ENCODE measurements at places on chromosomes 7 and 10.

GRCh38 chr10:78568620-78569019 is 500.1 kb upstream of the ZMIZ1 start:
- no peak for DNase-seq

DNA sequence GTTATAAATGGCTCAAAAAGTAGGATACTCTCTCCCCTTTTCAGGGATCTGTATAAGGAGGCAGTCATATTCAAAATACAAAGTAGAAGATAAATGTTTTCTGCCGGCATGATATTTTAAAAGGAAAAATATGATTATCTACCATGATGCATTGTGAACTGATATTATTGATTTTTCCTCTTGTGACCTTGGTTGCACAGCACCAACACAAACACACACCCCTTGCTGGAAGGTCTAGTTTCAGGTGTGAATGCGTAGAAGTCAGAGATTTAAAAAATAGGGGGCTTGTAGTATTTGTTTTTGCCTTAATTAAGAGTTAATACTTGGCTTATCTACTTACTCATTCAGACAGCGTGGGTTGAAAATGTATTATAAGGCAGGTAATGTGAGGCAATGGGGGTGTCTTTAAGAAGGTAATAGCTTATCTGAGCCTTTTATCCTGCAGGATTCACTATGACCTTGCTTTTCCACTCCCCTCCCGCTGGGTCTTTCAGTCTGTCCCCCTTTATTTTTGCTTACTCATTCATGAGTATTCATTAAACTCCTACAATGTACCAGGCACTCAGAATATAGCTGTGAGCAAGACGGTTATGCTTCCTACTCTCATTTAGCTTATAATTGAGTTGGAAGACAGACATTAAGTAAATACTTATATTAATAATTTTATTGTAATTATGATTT is 390.6 kb downstream of the SDK1 start:
- no peak for DNase-seq

DNA sequence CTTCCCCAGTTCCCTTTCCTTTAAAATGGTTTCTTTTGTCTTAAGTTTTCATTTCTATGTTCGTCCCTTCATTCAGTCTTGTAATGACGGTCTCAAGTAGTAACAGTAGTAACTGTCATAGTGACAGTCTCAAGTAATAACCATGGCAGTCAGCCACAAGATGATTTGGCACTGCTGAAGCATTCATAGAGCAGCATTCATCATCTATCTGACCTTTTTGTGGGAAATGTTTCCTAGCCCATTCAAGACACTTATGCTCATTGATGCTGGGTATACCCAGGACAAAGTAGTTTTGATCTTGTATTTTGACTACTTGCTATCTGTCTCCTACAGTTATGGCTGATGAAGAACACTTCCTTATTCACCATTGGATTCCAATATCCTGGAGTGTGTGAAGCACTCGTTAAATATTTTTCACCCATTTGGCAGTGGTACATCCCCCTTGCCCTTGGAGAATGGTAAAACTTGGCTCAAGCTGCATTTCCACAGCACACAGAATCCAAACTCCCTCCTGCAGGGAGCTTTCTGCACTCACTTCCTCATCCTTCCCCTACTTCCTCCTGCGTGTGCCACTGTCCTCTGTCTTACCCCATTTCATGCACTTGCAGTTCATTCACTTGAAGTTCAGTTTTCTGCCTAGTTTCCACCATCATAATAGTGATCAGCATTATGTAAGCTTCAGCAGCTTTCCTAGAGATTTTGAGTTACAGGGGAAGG is 19.0 kb downstream of the GIMAP4 start:
- DNase-seq = no peak

DNA sequence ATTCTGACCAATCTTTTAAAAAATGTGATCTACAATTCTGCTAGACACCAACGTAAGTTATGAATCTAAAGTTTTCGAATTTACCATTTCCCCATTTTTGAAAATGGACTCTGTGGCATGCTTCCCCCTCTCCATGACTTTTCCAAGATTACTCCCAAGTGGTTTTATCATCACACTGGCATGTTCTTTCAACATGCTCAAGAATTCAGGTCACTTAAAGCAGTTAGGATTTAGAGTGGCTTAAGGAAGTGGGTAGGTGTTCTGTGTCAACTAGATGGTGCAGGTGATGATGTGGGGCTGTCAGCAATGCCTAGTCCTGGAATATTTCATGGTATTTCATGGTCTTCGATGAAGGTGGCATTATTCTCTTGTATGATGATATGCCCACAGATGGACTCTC is 164.0 kb upstream of the ASAH2 start:
- no peak for DNase-seq

DNA sequence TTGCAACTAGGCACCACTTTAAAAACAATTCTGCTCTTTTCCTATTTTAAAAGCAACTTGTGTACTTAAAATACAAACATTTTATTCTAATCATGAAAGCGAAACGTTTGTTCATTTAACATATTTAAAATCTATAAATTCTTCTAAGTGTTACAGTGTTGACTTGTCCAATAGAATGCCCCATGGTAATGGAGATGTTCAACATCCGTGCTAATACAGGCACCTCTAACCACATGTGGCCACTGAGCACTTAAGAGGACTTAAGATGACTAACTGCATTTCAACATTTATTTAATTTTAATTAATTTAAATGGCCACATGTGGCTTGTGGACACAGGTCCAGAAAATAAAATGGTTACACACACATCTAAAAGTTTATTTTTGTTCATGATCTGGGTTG is 115.1 kb downstream of the TPK1 start:
- no peak for DNase-seq

- peak; percentile 36 for DNase-seq
Observed at GRCh38 chr10:74081192-74081803, 69.3 kb downstream of the AP3M1 start.

GRCh38 chr7:75818472-75818871 is 4.9 kb upstream of the CCL24 start:
- no peak for DNase-seq

GRCh38 chr7:135648235-135648634 is 14.1 kb upstream of the STMP1 start:
- DNase-seq = no peak

GRCh38 chr7:92750946-92751345 is 85.4 kb downstream of the CDK6 start:
- DNase-seq = no peak

- DNase-seq = no peak
Observed at GRCh38 chr10:26254616-26255015, 38.0 kb downstream of the GAD2 start.

DNA sequence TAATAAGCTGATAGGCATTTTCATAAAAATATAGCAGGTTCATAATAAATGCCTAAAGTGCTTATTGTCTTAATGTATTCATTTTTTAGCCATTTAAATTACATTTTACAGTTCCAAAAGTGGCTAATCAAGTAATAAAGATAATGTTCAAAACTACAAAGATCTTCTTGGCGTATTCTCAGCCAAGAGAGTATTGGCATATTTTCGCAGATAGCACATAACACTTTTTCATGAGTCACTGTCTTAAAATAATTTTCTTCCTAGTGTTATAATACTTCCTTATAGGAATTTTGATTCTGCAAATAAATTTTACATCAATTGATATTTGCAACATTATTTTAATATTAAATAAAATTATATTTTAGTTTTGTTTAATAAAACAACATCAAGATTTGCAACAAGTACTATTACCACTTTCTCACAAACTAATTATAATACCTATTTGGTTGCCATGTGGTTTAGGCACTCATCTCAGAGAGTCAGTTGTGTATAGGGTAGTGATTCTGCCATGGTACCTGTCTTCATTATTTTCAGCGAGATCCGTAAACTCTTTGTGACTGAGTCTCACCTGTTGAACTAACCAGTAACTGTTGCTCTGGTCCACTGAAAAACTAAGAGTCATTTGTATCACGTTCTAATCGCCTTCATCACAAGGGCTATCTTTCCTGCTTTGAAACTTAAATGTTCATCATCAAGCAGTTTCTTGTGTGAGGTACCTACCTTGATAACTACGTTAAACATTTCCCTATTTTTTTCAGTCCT is 152.5 kb upstream of the AKR1E2 start:
- DNase-seq = no peak

GRCh38 chr7:30450240-30450982 is 28.2 kb downstream of the NOD1 start:
- no peak for DNase-seq

- no peak for DNase-seq
Observed at GRCh38 chr10:8073691-8074416, 19.4 kb downstream of the GATA3 start.

- DNase-seq = no peak
Observed at GRCh38 chr10:70315815-70316214, 32.0 kb upstream of the NPFFR1 start.

GRCh38 chr10:69734797-69735468 is 66.8 kb upstream of the COL13A1 start:
- no peak for DNase-seq

- no peak for DNase-seq
Observed at GRCh38 chr10:117537904-117538524, 4.5 kb upstream of the EMX2 start.

- no peak for DNase-seq
Observed at GRCh38 chr10:48763403-48763965, 78.8 kb downstream of the WDFY4 start.

GRCh38 chr7:55271069-55271626 is 94.0 kb upstream of the LANCL2 start:
- no peak for DNase-seq

- no peak for DNase-seq
Observed at GRCh38 chr10:72503241-72503640, 122.6 kb downstream of the MICU1 start.

GRCh38 chr7:108331971-108332370 is 124.3 kb downstream of the NRCAM start:
- no peak for DNase-seq

GRCh38 chr7:18407385-18407784 is 88.2 kb upstream of the HDAC9 start:
- DNase-seq = no peak

GRCh38 chr10:76255241-76255640 is 823.8 kb downstream of the LRMDA start:
- no peak for DNase-seq

- DNase-seq = peak; percentile 35
Observed at GRCh38 chr7:40232242-40232893, 97.6 kb downstream of the SUGCT start.

DNA sequence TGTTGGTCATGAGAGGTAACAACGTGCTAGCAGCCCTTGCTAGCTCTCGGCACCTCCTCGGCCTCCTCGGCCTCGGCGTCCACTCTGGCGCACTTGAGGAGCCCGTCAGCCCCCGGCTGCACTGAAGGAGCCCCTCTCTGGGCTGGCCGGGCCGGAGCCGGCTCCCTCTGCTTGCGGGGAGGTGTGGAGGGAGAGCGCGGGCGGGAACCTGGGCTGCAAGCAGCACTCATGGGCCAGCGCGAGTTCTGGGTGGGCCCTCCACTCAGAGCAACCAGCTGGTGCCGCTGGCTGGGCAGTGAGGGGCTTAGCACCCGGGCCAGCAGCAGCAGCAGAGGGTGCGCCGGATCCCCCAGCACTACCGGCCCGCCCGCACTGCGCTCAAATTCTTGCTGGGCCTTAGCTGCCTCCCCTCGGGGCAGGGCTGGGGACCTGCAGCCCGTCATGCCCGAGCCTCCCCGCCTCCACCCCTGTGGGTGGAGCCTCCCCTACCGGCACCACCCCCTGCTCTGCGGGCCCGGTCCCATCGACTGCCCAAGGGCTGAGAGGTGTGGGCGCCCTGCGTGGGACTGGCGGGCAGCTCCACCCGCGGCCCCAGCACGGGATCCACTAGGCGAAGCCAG is 96.1 kb downstream of the PAXIP1 start:
- DNase-seq = no peak

- DNase-seq = no peak
Observed at GRCh38 chr7:53214463-53214862, 179.0 kb downstream of the POM121L12 start.

GRCh38 chr10:132960631-132961419 is 18.5 kb upstream of the CFAP46 start:
- no peak for DNase-seq

GRCh38 chr7:36639826-36640225 is 84.5 kb downstream of the AOAH start:
- DNase-seq = no peak

DNA sequence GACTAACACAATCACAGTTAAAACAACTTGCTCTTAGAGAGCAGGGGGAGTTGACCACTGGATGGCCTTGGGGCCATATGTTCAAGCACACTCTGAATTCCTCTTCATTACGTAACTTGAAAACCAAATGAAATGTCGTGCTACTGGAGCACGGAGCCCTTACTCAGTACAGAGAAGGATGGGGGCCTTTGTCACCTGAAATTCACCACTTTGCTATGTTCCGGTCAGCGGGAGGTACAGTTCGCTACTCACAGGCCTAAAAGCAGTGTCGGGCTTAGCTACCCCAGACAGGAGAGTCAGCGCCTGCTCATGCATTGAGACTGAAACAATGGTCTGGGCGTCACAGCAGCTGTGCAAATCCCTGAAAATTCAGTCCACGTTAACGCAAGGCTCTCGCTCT is 39.6 kb downstream of the GLI3 start:
- DNase-seq = no peak

- no peak for DNase-seq
Observed at GRCh38 chr10:56912043-56912442, 551.0 kb upstream of the ZWINT start.

DNA sequence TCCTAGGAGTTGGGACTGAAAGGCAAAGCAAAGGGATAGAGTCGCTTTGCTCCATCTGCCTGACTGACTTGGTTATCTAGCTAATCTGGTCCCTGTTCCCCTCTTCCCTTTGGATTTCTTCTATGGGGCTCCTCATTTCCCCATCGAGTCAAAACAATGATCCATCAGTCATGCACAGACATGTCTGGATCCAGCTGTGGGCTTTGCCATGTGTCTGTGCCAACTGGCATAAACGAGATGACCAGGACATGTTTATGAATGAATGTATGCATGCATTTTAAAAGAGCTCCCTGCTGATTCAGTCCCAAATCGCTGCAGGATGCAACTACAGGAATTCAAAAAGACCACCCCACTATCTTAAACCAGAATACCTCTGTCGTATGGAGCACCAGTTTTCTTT is 122.0 kb downstream of the ARL4A start:
- no peak for DNase-seq

DNA sequence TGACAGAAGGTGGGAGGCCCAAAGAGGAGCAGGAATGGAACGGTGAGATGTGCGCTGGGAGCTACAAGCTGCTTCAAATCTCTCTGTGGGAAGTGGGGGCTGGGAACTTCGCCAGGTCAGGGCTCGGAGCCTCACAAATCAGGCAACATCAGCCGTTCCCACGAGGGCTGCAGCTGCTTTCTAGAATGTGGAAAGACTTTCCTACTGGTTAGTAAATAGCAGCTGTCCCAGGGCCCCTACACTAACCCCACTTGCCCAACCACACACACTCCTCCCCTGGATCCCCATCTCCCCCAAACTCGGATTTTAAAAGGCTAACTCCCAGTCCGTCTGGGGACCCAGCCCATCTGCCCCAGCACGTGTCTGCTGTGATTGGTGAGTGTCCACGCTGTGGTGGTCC is 40.6 kb upstream of the PITRM1 start:
- no peak for DNase-seq
